ENCODE measurements at places on chromosomes 13 and 19.

GRCh38 chr13:32852526-32852925, 163.7 kb upstream of the KL start:
- no peak overlapping the region for H3K27ac ChIP-seq
- no peak overlapping the region for H3K4me3 ChIP-seq
- H3K4me1 ChIP-seq, result no peaks in the 10 kb centered on the region
- no peak for DNase-seq
- no peaks in the 10 kb centered on the region for H3K27me3 ChIP-seq

- no peak for DNase-seq
- no peak overlapping the region for H3K27ac ChIP-seq
- H3K4me3 ChIP-seq, result no peak overlapping the region
- H3K36me3 ChIP-seq, result no peaks in the 10 kb centered on the region
- no peaks in the 10 kb centered on the region for H3K27me3 ChIP-seq
These were observed 7.0 kb upstream of the MAMSTR start for GRCh38 chr19:48726556-48726955.

GRCh38 chr13:77697217-77698103, at the start of gene SLAIN1:
TSS of gene SLAIN1 (plus strand) at chr13:77697687. CDS start at chr13:77697914, 227 bp downstream.
- H3K36me3 ChIP-seq, result no peaks in the 10 kb centered on the region
- no peaks in the 10 kb centered on the region for H3K4me1 ChIP-seq
- peaks cover 5% of the 10 kb centered on the region for H3K27me3 ChIP-seq
- H3K4me3 ChIP-seq, result peak within 1 kb of the TSS; percentile 70
- H3K27ac ChIP-seq, result no peak within 1 kb of the TSS

GRCh38 chr19:7928334-7928706, 2.4 kb upstream of the CTXN1 start:
- H3K4me3 ChIP-seq, result no peak overlapping the region
- DNase-seq, result no peak
- no peaks in the 10 kb centered on the region for H3K4me1 ChIP-seq
- no peak overlapping the region for H3K27ac ChIP-seq
- H3K36me3 ChIP-seq, result peaks cover 18% of the 10 kb centered on the region
